ENCODE measurements at places on chromosomes 1 and 21. TPM values are rescaled to one million over a fixed set of nuclear protein-coding genes. Genes with fewer than 3 reads are reported as not detected.

SIPA1L2 gene
- 3.3 TPM for total RNA-seq

LRRC3 gene
- total RNA-seq = 3.8 TPM

KPRP gene
- total RNA-seq = not detected

CD1D gene
- total RNA-seq = not detected

LCE3D gene
- not detected for total RNA-seq

IGSF9 gene
- total RNA-seq = 0.12 TPM

TIAM1 gene
- total RNA-seq = 62.2 TPM

PLA2G2A gene
- not detected for total RNA-seq

DNA sequence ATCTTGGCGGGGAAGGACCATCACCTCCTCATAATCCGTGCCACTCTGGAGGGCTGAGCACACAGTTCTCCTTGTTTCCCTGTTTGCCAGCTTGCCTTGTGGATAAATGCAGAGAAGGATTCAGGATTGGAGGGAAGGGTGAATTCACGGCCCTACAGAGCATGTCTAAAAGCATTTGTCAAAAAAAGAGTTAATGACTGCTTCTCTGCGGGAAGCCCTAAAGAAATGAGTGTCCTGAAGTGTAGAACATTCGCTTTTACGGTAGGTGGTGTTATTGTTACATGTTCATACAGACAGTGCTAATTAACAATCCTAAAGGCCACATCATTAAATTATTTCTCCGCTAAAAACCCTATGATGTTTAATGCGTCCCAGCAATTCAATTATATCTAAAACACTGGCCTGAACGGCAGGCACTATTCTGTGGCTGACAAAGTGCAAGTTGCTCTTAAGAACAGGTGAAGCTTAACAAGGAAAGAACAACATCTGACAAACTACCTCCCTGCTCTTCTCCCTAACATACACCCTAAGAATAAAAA lies 112.3 kb upstream of the NFIA start:
- no peak for DNase-seq

- DNase-seq = peak; percentile 92
Observed at GRCh38 chr1:52033190-52034049, at the start of gene KTI12. TSS of gene KTI12 (minus strand) at chr1:52033810. CDS start at chr1:52033761, 49 bp downstream.

DNA sequence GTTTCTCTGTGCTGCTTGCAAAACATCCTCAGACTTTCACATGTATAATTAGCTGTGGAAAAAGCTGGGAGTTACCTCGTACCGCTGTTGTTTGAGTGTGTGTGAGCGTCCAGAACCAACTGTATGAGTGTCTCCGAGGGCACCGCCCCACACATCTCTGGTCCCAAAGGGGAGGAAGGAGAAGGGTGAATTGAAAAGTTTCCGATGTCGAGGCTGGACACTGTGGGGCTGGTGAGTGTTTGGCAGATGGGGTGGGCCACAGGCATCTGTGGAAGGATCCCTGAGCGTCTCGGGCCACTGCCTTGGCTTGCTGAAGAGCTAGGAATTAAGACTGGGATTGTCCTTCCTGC lies 1.2 kb downstream of the ATP2B4 start:
- no peak for DNase-seq

DNA sequence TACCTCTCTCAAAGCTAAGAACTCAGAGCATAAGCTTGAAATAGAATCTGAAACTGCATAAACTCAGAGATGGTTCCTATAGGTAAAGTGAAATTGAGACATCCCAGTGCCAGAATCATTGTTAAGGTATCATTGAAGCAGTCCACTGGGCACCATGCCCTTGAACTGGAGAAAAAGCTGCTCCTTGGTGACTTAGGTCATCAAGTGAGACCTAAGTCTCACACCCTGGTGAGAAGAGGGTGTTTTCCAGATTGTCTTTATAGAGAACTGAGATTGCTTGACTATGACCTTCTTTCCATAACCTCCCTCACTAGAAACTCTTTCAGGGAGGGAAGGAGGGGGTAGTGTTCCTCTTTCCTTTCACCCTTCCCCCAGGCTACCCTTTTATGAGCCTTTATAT lies 9.4 kb upstream of the ATP6V1G3 start:
- no peak for DNase-seq

- DNase-seq = no peak
Observed at GRCh38 chr1:222060210-222060916, 318.5 kb upstream of the DUSP10 start.

- DNase-seq = no peak
Observed at GRCh38 chr21:45317398-45318145, 29.9 kb upstream of the POFUT2 start.

GRCh38 chr1:191348328-191348727 lies 809.9 kb upstream of the RGS18 start:
- DNase-seq = no peak

DNA sequence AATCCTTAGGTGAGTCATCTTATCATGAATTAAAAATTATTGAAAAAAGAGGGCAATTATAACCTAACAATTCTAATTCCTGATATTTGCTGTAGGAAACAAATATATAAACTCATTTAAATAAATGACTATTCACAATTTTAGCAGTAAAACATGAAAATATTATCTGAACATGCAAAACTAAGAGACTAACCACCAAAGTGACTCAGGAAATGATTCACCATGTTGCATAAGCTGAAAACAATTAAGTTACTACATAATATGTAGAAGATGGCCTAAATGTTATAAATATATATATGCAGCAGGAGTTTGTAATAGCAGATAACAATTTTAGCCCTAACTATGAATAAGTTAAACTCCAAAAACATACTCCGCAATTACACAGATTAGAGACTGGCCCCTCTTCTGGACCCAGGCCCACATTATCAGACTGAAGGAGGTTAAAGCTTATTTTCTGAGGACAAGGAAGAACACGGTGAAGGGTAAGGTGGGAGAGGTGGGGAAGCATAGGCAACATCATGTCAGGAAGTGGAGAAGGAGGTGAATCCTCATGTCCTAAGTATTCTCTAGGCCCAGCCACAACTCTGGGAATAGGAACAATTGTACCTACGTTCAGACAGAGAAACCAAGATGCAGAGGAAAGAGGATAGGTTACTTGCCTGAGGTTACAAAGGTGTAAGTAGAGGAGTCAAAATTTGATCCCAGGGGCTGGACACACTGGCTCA lies 15.6 kb upstream of the AIM2 start:
- no peak for DNase-seq

GRCh38 chr1:17612831-17613230 lies 73.3 kb downstream of the ARHGEF10L start:
- DNase-seq = no peak

DNA sequence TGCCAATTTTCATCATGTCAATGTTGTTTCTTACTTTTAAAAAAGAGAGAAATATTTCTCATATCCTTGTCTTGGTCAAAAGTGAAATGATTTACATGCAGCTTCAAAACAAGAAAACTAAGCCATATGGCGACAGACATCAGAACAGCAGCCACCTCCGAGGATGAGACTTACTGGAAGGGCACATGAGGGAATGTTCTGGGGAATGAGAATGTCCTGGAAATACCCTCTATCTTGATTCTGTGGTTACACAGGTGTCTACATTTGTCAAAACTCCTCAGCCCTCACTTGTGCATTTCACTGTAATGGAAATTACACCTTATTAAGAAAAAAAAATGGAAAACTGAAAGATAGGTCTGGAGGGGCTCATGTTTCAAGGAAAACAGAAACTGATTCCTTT lies 14.2 kb upstream of the ECE1 start:
- DNase-seq = no peak

- DNase-seq = no peak
Observed at GRCh38 chr1:156663178-156663577, 14.0 kb downstream of the NES start.

GRCh38 chr1:167631936-167632614 lies 2.0 kb downstream of the RCSD1 start:
- peak; percentile 51 for DNase-seq

DNA sequence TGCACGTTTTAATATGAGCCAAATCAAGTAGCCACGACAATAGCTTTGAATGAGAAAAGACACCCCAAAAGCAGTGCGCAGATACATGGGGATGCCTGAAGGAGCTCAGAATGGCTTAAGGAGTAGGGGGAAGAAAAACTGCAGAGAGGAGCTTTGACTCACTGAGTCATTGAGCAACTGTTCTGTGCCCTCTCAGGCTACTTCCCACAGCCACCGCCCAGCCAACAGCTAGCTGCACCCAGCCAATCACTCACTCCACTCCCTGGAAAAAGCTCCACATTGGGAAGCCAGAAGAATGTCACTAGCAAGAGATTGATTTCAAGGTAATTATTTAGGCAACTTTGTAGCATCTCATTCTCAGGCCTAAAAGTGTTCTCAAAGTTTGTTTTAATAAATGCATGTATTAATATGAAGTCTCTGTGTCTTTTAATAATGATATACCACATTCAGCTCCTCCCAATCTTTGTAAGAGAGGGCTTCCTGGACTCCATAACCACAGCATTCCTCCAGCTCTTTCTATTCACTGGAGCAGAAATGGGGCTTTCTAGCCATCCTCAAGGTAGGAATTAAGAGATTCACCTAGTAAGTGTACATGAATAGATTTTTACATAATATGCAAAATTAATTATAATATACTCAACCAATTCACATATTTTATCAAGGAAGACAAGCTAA lies 16.8 kb downstream of the DUSP10 start:
- DNase-seq = no peak

- no peak for DNase-seq
Observed at GRCh38 chr1:26290122-26290881, 10.4 kb downstream of the SH3BGRL3 start.

DNA sequence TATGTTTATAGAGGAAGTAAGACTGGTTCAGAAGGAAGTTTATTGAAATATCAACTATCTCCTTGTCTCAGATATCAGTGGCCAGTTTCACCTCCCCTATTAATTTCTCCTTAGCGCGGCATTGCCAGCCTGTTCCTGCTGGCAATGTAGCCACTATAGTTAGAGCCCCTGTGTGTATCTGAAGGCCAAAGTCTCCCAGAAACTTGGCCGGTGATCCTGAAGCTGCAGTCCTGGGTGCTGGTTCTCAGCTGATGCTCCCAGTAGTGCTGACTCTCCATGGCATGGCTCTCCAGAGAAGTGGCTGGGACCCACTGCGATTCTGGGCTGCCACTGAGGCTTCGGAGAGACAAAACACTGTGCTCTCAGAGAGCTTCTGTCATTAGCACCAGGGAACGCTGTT lies 59.9 kb downstream of the TNN start:
- DNase-seq = no peak

- DNase-seq = no peak
Observed at GRCh38 chr1:70672442-70672888, 261.4 kb downstream of the CTH start.

DNA sequence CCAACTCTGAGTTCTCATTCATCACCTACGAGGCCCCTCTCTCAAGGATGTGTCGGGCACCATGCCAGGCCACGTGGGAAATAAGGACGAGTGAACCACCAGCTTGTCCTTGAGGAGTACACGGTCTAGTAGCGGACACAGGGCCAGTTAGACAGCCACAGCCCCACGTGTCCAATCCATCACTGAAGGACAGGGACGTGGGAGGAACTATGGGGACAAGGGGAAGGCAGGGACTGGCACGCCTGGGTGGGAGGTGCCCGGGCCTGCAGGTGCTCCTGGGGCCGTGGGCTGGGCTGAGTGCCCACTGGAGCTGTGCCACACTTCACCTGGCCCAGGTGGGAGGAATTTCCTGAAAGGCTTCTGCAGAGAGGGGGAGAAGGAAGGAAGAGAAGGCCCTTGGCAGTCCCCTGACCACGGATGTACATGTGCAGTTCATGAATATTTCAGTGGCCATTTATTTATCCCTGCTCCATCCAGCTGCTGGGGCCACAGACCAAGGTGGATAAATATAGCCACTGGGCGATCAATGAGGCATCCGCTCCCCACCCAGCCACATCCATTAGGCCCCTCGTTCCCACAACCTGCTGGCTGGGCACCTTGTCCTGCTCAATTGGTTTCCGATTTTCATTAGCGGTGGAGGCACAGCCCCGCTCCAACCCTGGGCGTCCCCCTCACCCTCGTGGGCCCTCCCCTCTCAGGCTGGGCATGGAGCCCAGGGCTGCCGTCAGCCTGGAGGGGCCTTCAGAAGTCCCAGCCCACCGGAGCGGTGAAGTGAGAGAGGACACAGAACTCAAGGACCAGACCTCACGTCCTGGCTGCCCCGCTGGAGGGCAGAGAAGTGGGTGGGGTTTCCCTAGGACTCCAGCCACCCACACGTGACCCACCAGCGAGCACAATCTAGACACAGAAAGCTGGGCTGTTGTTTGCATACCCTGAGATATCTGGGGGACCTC lies 59.5 kb downstream of the CASZ1 start:
- no peak for DNase-seq

DNA sequence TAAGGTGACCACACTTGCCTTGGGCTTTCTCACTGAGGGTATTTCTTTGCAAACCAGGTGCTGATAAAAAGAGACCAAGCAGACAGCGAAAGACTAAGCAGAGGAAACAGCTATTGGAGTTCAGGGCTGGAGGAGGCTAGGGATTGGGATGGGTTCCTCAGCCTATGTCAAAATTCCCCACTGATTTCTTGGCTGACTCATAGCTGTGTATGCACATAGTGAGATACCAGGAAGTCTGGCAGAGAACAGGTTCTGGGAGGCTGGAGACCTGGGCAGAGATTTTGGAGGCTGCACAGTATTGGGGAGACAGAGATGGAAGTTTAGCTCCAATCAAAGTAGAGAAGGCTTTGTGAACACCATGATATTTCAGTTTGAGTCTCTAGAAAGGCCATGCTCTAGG lies 25.3 kb downstream of the YARS1 start:
- no peak for DNase-seq

DNA sequence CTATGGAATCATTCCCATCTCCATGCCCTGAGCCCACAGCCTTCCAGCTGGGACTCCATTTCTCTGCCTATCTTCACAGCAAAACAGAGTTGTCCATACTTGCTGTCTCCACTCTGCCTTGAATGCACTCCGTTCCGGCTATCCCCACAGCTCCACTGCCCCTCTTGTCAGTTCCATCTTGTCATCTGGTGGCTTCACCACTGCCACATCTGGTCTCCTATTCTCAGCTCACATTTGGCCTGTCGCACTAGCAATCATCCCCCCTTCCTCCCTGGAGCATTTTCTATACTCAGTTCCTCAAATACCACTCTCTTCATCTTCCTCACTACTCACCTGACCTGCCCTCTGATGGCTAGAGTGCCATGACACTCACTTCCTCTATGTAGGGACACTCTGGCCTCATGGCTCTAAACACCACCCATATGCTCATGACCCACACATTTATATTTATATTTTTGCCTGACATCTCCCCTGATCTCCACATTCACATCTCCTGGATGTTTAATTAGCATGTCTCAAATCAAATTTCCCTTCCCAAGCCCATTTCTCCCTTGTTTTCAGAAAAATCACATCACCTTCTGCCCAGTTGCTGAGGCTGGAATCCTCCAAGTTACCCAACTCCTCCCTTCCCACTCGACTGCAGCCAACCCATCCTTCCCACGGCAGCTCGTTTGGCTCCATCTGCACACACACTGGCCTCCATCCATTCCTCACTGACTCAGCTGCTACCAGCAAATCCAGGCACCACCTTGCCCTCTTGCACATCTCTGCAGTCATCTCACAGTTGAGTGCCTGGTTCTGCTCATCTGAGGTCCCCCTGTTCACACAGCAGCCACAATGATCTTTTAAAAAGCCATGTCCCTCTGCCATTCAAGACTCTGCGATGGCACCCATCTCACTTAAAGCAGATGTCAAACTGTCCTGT lies 6.1 kb downstream of the ZNF692 start:
- DNase-seq = no peak

- no peak for DNase-seq
Observed at GRCh38 chr1:52056937-52057231, 789 bp downstream of the BTF3L4 start.

GRCh38 chr21:42572906-42573495 lies 59.3 kb downstream of the SLC37A1 start:
- no peak for DNase-seq

- DNase-seq = no peak
Observed at GRCh38 chr1:65092691-65093090, 55.3 kb upstream of the AK4 start.

- no peak for DNase-seq
Observed at GRCh38 chr1:12005488-12006166, 13.7 kb upstream of the MIIP start.
